ENCODE measurements at places on chromosomes 7 and 10.

DNA sequence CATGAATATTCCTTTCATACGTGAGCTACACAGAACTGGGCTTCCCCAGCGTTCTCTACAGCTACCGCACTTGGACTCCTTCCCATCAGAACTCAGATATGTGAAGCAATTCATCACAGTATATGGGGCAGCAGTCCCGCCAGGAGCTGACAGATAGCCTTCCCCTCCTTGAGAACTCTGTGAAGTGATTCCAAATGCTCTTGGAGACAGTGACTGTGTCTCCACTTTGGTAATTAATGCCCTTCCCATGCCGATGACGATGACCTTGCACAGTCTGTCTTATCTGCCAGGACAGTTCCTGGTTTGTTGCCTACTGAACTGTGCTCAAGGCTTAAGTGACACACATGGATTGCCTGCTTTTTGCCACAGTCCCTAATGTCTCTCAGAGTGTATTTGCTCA lies 75.0 kb upstream of the AFAP1L2 start:
- DNase-seq, result no peak

DNA sequence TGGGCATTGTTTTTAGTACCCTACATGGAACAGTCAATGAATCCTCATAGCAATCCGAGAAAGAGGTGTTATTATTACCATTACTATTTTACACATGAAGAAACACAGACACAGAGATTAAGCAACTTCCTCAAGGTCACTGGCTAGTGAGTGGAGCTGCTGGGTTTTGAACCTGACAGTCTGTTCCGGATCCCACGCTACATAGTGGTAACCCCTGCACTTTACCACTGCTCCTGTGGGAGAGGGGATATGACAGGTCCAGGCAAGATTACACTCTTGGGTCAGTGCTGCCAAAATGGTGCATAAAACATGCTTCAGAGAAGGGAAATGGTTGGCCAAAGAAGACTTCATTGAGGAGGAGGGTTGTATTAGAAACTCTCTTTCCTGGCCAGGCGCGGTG lies 185.7 kb downstream of the XPNPEP1 start:
- DNase-seq, result no peak

DNA sequence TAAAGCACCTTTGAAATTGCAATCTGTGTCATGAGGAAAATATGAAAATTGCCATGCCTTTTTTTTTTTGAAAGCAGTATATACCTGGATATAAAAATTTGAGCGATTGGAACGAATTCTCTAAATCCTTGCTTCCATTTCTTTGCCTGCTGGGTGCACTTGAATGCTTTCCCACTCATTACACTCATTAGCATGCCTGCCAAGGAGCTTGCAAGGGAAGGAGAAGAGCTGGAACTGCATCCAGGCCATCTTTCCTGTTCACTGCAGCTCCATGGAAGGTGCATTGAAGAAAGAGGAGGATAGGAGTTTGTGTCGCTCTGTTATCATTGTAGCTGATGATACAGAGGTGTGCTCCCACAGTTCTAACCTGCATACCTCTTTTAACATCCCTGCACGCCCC lies 102.4 kb upstream of the GJD4 start:
- no peak for DNase-seq

GRCh38 chr10:78651287-78651686 lies 417.5 kb upstream of the ZMIZ1 start:
- DNase-seq, result no peak

DNA sequence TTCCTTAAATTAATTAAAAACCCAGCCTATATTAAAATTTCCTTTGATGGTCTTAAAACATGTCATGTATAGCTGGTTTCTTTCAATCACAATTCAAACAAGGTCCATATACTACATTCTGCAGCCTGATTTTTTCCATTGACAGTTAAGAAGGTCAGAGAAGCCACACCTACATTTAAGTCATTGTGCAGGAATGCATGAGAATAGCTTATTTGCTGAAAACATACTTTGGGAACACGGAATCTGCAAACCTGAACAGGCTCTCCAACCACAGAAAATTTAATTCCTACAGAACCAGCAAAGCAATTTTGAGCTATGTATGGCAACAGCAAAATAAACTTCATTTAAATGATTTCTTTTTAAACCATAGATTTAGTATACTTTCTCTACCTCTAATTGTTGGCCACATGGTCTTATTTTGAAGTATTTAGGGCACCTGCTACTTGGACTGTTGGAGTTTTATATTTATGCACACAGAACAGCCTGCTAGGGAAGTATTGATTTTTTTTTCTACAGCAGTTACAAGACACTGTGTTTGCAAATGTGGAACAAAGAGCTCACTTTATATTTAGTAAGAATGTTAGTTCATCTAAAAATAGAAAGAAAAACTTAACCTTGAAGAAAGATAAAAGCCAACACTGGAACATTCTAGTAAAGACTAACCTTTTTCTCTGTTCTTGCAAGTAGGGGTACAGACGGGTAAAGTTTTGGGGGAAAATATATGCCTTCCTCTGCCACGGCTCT lies 240.9 kb upstream of the IMMP2L start:
- no peak for DNase-seq
